NCI-H460 (cell line): ENCODE measurements at places on chromosomes 7 and 10. TPM values are rescaled to one million over a fixed set of nuclear protein-coding genes. Genes with fewer than 3 reads are reported as not detected.

The PPP1R17 gene
- not detected in 2 replicates for total RNA-seq

The STN1 gene
- total RNA-seq, result 27.6 and 28.3 TPM in 2 replicates

The PNLIP gene
- not detected in 2 replicates for total RNA-seq

DNA sequence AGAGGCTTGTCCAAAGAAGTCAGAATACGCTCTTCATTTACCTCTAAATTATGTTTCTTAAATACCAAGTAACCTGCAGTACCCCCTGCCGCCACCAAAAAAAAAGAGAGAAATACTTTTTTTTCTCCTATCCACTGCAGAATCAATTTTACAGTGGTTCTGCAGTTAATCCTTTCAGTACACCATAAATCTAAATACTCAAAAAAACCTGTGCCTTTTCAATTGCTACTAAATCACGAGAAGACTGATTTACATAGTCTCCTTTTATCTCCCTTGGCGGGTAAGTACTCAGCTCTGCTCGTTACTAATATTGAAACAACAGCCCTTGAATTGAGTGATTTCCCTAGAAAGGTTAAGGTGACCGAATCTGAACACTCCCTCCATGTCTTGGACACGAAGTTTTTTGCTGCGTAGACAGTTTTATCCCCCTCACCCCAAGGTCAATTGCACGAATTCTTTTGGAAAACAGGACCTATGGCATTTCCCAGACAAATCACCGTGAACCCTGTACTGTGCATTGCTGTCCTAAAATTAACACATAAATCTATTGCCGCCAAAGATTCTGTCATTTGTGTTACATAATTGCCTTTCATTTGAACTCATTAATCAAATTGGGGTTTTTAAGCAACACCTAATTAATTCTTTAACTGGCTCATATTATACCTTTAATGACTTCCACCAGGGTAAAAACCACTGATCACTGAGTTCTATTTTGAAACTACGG, 512 bp upstream of the VIM start:
- DNase-seq, result no peak

- DNase-seq, result no peak
Observed at GRCh38 chr7:81725003-81725811, 44.6 kb downstream of the HGF start.

GRCh38 chr7:155329225-155329624, 31.5 kb downstream of the INSIG1 start:
- DNase-seq, result no peak

- DNase-seq, result no peak
Observed at GRCh38 chr10:127040756-127041155, 135.5 kb downstream of the DOCK1 start.

DNA sequence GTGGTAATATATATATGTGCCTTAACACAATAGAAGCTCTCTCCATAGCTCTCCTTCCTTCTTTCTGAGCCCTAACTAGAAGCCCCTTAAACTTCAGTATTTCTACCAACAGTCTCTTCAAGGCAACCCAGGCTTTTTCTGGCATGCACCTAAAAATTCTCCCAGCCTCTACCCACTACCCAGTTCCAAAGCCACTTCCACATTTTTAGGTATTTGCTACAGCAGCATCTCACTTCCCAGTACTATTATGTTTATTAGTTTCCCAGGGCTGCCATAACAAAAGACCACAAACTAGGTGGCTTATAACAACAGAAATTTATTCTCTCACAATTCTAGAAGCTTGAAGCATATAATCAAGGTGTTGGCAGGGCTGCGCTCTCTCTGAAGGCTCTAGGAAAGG, 15.7 kb upstream of the TNKS2 start:
- no peak for DNase-seq

- DNase-seq, result no peak
Observed at GRCh38 chr7:154746571-154747360, 256.2 kb downstream of the PAXIP1 start.
